ENCODE measurements at places on chromosomes 12 and 14.

DNA sequence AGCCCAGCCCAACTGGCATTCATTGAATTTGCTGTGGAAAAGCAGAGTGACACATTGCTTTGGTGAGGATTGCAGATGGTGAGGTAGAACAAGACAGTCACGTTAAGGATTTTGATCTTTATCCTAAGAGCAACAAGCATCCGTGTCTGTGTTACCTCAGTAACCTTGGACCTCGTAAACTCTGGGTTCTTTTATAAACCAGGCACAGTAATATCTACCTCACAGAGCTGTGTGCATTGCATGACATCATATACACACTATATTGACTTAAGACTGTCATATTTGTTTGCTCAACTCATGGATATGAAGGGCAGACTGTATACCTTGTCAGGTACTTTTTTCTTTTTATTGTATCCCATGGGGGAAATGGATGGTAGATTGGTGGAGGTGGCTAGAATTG, 156.2 kb downstream of the ETV6 start:
- no peak for DNase-seq

DNA sequence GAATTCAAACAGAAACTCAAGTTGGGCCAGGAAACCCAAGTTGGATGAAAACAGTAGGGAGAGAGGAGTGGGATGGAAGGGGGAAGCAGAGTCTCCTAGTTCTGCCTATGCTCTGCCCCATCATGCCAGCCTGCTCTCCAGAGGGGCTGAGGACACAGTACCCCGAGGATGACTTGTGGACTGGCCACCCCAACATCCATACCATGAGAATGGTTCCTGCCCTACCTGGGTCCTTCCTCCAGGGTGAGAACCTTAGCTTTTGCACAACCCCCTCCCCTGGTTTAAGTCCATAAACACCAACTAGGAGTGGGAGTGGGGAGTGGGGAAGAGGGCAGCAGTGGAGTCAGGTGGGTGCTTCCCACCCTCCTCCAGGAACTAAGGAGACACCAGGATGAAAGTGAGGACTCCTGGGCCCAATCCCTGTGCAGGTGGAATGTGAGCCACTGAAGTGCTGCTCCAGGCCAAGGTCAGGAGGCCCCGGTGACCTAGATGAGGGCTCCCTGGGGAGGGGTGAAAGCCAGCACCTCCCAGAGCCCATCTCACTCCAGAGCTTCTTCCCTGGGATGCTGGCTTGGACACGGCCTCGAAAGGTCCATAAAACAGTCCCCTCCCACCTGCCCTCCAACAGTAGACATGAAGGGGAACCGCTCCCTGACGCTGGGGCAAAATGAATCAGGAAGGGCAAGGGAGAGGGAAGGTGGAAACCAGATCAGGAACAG, 6.6 kb downstream of the ZNF385A start:
- no peak for DNase-seq

GRCh38 chr12:31440134-31440533, 114.2 kb upstream of the SINHCAF start:
- DNase-seq: no peak

GRCh38 chr12:9933958-9934357, 1.8 kb upstream of the CLEC2A start:
- DNase-seq: no peak

GRCh38 chr14:89649451-89650075, 232.5 kb upstream of the FOXN3 start:
- DNase-seq: no peak

- no peak for DNase-seq
Measured at GRCh38 chr12:116876151-116876869, 4.9 kb downstream of the HRK start.

DNA sequence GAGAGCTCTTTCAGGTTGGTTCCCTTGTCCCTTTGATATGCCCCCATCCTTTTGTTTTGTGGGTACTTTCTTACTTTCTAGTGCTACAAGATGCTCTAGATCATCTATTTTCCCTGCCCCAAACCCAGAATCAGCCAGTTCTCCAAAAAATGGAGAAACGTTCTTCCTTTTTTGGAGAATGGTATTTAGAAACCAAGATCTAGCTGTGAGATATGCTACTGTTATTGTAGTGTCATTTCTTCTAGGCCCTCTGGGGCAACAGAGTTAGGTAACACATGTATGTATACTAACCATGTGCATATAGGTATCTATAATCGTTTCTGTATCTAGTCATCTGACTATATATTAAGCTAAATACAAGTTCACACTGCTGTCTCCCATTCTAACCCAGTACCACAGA, 6.9 kb upstream of the IGFBP6 start:
- DNase-seq: no peak

GRCh38 chr14:68925373-68925772, 53.7 kb downstream of the ACTN1 start:
- no peak for DNase-seq
